CD4-positive, alpha-beta T cell treated with Interleukin-4 for 4 hours (primary cell): ENCODE measurements at places on chromosomes 4 and X.

DNA sequence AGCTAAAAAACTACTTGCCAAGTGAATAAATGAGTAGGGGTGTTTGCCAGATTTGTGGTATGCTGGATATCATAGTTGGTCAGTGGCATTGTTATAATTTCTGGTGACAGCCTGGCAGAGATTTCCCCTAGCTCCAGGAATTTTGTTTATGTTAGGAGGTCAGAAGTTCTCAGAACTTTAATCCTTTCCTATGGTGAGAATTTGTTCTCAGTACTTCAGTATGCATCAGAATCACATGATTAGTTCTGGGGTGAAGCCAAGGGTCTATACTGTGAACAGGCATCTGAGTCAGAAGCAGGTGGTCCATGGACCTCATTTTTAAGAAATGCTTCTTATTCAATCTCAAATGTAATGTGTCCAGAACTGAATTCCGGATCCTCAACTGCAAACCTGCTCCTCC is 10.5 kb downstream of the RASSF6 start:
- no peak for DNase-seq

- no peak for DNase-seq
Measured at GRCh38 chr4:19494961-19495360, 756.7 kb upstream of the SLIT2 start.

GRCh38 chr4:81204571-81204970 is 10.5 kb downstream of the PRKG2 start:
- DNase-seq, result no peak

- DNase-seq, result no peak
Measured at GRCh38 chrX:47316276-47317025, 53.9 kb upstream of the ZNF157 start.

DNA sequence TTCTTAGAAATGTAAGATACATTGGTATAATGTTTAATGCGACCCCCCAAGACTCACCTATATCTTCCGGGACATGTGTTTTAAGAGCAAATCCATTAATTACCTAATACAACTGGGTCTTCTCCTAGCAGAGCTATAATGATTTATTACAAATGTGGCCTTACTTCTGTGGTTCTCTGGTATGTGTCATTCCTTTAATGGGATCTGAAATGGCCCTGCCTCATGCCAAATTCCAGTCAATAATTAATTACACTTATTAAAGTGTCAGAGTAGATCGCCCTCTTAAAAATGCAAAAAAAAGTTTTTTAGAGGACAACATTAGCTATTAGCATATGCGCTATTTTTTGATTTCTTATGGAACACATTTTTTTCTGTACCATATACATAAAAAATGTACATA is 17.0 kb downstream of the HPSE start:
- DNase-seq, result no peak
